Skeletal muscle tissue (tissue), 5 donors: ENCODE measurements at places on chromosomes 3 and 15. TPM values are rescaled to one million over a fixed set of nuclear protein-coding genes. Genes with fewer than 3 reads are reported as not detected.

Gene IQGAP1
- 104 TPM for total RNA-seq

Gene STARD9
- 27.7 TPM for total RNA-seq

Gene SUMF1
- total RNA-seq = 28.2 TPM

Gene DLEC1
- under 0.01 TPM for total RNA-seq

Gene SPESP1
- total RNA-seq = 1.6 TPM

Gene C3orf85
- total RNA-seq = not detected

Gene RLBP1
- 0.52 TPM for total RNA-seq

Gene MOBP
- total RNA-seq = not detected

Gene LRRC15
- total RNA-seq = 0.52 TPM

Gene COL6A5
- total RNA-seq = not detected

Gene GABRR3
- total RNA-seq = not detected

Gene HES1
- total RNA-seq = 23.0 TPM

Gene SH2D7
- not detected for total RNA-seq

Gene SPINT1
- under 0.01 TPM for total RNA-seq

Gene ANKRD63
- not detected for total RNA-seq

Gene CASR
- total RNA-seq = not detected

Gene DCBLD2
- total RNA-seq = 21.4 TPM
